ENCODE measurements at places on chromosomes 2 and 18.

- no peak for DNase-seq
These were observed 98.5 kb upstream of the GPC1 start for GRCh38 chr2:240336820-240337427.

DNA sequence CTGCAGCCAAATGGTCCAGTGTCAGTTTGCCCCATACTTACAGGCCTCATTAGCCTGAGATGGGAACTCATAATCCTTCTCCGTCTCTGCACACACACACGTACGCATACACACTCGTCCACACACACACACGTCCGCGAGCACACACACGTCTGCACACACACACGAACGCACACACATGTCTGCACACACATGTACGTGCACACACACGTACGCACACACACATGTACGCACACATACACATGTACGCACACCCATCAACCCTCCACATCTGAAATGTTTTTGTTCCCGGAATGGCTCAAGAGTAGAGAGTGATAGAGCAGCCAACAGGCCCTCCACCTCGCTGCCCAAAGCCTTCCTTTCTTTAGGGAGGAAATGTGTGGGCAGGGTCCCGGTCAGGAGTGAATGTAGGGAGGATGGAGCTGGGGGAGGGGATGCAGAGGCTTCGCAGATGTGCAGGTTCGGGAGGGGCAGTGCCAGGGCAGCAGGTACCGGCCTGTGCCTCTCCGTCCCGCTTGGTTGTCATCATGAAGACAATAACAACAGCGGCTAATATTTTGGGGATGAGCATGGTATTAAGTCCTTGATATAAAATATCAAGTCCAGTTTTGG is 52.7 kb downstream of the PTGR3 start:
- no peak for DNase-seq

- DNase-seq: no peak
These were observed 474.3 kb downstream of the ERBB4 start for GRCh38 chr2:212064318-212064717.

DNA sequence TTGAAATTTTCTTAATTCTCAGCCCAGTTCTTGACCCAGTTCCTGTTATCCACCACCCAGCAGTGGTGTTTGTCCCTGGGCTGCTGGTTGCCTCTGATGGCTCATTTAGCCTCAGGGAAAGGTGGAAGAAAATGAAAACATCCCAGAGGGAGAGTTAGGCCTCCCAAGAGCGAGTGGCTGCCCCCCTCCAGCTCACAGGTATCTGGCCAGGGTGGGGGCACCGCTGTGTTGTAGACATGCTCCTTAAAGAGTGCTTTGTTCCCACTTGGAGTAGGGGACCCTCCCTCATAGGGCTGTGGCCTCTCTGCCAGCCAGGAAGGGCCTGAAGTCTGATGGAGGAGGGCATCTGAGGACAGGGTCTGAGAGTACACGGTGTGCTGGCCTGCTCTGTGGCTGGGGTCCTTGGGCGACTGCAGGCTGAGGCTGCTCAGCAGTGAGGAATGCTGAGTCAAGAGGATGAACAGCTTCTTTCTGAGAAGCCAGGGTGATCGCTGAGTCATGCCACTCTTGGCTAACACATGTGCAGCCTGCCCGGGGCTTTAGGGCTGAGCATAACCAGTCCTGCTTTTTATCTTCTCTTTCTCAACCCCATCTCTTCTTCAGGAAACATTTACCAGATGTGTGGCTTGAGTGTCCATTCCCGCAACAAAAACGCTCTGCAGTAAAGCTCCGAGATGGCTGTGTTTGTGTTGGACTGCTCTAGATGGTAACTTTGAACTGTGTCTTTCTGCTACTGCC is 72.3 kb downstream of the IL1R2 start:
- DNase-seq: no peak
